ENCODE measurements at places on chromosomes 1 and 21. TPM values are rescaled to one million over a fixed set of nuclear protein-coding genes. Genes with fewer than 3 reads are reported as not detected.
A peak's percentile ranks its signal among the peaks of the same experiment; 100 is the strongest.

DNA sequence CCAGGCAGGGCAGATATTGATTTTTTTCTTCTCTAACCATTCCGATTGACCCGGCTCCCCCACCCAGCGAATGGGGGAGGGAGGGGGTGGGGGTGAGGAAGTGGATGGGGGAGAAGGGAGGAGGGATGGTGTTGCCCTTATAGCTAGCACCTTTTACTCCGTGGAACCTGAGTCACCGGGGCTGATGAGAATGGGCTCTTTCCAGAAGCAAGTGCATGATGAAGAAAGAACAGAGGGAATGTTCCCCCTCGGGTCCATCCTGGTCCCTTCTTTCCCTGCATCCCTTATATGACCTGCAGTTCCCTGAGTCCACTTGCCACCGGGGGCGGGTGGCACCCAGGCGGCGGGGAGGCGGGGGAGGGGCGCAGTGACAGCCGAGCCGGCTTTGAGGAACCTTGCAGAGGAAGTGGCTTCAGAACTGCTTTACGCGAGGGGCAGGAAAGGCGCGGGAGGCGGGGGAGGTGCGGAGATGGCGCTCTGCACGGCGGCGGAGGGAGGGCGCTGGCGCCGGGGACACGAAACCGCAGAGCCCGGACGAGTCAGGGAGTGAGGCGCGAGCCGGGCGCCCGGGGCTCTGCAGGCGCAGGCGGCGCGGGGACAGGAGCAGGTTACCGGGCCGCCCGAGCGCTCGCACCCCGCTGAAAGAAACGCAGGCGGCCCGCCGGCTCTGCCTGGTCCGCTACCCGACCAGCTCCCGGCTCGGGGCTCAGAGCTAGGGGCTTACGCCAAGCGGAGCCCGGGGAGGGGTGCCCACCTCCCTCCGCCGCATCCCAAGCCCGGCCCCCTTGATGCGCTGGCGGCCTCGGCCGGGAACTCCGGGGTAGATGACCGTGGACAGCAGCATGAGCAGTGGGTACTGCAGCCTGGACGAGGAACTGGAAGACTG is 49.7 kb downstream of the RASSF5 start:
- peaks cover 3% of the 10 kb centered on the region for H3K4me1 ChIP-seq
- no peaks in the 10 kb centered on the region for H3K36me3 ChIP-seq
- DNase-seq, result peak; percentile 50
- no peaks in the 10 kb centered on the region for H3K27me3 ChIP-seq
- peak overlapping the region; percentile 58 for H3K4me3 ChIP-seq

The NR0B2 gene
- not detected for total RNA-seq

The LEFTY2 gene
- total RNA-seq, result not detected

DNA sequence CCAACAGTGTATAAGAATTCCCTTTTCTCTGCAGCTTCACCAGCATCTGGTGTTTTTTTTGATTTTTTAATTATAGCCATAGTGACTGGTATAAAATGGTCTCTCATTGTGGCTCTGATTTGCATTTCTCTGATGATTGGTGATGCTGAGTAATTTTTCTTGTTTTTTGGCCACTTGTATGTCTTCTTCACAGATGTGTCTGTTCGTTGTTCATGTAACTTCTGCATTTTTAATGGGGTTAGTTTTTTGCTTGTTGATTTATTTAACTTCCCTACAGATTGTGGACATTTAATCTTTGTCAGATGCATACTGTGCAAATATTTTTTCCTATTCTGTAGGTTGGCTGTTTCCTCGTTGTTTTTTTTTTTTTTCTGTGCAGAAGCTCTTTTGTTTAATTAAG is 20.5 kb upstream of the OR2L5 start:
- no peak overlapping the region for H3K27ac ChIP-seq
- H3K4me3 ChIP-seq, result no peak overlapping the region
- no peak for DNase-seq

- no peak for DNase-seq
- H3K36me3 ChIP-seq, result no peaks in the 10 kb centered on the region
- no peaks in the 10 kb centered on the region for H3K27me3 ChIP-seq
- H3K4me3 ChIP-seq, result no peak overlapping the region
- no peaks in the 10 kb centered on the region for H3K4me1 ChIP-seq
- no peak overlapping the region for H3K27ac ChIP-seq
Measured at GRCh38 chr1:44512313-44512885, 107.3 kb downstream of the RNF220 start.

DNA sequence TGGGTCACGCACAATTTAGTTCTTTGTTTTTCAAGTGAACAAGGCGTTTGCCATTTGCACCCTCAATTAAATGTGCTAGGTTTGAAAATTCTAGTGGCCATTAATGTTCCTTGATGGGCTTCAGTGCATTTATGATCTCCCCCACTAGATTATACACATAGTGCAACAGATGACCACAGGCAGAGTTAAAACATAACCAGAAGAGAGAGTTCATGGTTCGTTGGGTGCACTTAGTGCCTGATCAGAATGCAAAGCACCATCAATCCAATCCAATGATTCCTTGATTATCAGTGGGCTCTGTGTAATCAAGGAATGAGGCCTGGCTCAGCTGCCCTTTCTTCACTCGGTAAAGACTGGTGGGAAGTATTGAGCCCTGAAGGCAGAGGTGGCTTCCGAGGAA is 334.5 kb downstream of the PRDM2 start:
- H3K4me1 ChIP-seq, result no peaks in the 10 kb centered on the region
- H3K4me3 ChIP-seq, result no peak overlapping the region
- H3K27me3 ChIP-seq, result no peaks in the 10 kb centered on the region
- DNase-seq, result no peak
- no peak overlapping the region for H3K27ac ChIP-seq

Measured in A673 (cell line).